ENCODE measurements at places on chromosomes 12 and 14.

- no peak for ATAC-seq
These were observed 153.6 kb downstream of the KTN1 start for GRCh38 chr14:55733599-55733998.

- ATAC-seq = no peak
These were observed 42.4 kb upstream of the BDKRB2 start for GRCh38 chr14:96162265-96162664.

DNA sequence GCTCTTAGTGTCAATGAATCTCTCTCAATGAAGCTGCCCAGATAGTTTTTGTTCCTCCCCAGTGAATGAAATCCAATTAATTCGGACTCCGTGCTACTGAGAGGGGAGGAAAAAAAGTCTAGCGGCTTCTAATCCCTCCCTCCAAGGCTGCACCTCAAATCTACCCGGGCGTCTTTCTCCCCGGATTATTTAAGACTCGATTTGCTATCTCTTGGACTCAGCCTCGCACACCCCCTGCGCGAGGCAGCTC, 134 bp downstream of the DUSP6 start:
- no peak for ATAC-seq

- no peak for ATAC-seq
These were observed 70.4 kb downstream of the RCOR1 start for GRCh38 chr14:102662636-102663430.

GRCh38 chr14:74886001-74886400, 4.3 kb downstream of the DLST start:
- ATAC-seq = no peak

DNA sequence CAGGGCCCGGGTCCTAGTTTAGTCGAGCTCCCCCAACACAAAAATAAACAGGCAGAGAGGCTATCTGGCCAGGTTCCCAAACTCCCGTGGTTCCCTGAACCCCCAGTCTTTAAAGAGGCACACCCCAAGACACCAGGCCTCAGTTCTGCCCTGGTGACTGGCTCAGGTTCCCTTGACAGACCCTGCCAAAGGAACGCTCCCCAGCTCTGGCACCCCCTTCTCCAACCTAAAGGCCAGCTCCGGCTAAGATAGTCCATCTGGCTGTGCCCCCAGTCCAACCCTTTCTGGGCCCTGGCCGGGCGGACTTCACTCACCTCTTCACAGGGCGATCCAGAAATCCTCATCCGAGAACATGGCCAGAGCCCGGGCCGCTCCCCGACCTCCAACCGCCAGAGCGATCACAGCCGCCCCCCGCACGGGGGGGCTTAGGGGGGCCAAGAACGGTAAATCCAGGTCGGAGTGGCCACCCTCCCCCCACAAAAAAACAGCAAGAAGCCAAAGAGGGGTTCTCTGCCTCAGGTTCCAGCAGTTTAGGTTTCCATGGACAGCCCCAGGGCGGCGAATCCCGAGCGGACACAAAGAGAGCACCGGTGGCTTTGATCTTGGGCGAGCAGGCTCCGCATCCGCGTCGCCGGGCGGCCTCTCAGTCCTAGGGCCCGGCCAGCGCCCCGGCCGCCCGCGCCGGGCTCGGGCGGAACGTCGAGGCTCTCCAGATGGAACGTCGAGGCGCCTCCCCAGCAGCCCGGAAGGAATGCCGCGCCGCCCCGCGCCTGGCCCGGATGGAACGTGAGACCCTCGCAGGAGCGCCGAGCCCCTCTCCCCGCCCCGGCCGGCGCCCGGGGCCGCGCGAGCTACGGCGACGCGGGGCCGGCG, 1.1 kb downstream of the KMT2D start:
- peak; percentile 24 for ATAC-seq

GRCh38 chr12:52837413-52837741, 3.3 kb upstream of the KRT79 start:
- peak; percentile 63 for ATAC-seq

- ATAC-seq = no peak
These were observed 24.8 kb upstream of the PCED1B start for GRCh38 chr12:47054659-47055058.

DNA sequence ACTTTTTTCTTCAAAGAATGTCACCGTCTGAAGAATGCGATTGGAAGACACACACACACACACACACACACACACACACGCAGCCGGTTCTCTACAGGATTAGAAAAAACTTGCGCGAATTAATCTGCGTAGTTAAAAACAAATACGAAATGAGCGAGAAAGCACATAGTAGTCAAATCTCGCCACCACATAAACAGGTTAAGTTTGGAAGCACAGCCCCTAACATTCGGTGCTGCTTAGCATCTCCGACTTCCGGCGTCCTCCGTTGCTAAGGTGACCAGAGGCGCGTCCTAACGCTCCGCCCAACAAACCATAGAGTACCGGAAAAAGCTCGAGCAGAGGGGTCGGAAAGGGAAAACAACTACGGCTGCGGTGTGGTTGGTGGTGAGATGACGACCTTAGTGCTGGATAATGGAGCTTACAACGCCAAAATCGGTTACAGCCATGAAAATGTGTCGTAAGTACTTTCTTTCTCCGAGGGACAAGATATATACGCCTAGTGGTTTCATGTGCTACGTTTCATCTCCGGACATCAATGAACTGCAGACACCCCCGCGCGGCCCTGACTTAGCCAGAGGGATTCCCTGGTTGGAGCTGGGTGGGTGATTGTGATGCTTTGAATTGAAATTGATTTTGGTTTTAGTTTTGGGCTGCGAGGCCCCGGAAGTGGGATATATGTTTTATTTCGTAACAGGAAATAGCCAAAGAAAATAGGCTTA, at the start of gene ACTR6:
TSS of gene ACTR6 (plus strand) at position 353 of the 719 bp plus-strand sequence. CDS start at position 390, 37 bp downstream.
- peak; percentile 98 for ATAC-seq

GRCh38 chr14:101063121-101063520, 159.6 kb upstream of the RTL1 start:
- ATAC-seq = no peak

- no peak for ATAC-seq
These were observed 198.6 kb upstream of the DIO3 start for GRCh38 chr14:101362529-101363260.

- no peak for ATAC-seq
These were observed 723.7 kb downstream of the C12orf50 start for GRCh38 chr12:87305481-87305880.

- ATAC-seq = no peak
These were observed 49.4 kb upstream of the WSCD2 start for GRCh38 chr12:108079721-108080120.

DNA sequence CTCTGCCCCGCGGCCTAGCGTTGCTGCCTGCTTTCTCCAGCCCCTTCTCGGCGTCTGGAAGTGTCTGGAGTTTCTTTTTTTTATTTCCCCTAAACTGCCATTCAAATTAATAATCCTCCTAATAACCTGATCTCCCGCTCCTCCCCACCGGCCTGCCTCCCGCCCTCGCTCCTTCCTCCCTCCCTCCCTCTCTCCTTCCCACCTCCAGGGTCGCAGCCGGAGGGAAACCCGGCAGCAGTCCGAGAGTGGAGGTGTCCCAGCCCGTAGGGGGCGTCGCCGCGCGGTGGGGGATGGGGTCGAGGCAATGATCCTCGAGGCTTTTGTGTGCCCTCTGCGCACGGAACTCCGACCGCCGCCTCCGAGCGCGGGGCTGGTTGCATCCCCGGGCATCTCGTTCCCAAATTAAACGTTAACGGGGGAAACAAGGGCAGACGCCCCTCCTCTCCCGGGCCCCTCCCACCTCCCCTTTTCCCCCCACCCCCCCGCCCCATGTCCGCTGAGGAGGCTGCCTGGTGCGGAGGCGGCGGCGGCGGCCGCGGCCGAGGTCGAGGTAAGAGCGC, 1.0 kb upstream of the SOCS2 start:
- ATAC-seq = peak; percentile 4

GRCh38 chr14:100654025-100654813, 67.0 kb upstream of the BEGAIN start:
- no peak for ATAC-seq

DNA sequence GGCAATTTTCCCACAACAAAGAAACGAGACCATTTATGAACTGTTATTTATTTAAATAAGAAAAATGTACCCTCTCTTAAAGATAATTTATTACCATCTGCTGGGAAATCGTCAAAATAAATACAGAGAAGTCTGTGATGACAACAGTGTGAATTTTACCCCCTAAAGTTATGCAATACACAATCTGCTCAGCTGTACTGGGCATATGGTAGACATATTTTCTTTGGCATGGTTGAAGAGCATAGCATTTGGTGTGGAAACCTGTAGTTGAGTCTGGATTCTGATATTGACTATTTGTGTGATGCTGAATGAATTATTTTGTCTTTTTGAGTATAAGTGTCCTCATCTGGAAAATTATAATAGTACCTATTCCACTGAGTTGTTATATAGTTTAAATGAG, 60.0 kb downstream of the CFAP54 start:
- no peak for ATAC-seq

DNA sequence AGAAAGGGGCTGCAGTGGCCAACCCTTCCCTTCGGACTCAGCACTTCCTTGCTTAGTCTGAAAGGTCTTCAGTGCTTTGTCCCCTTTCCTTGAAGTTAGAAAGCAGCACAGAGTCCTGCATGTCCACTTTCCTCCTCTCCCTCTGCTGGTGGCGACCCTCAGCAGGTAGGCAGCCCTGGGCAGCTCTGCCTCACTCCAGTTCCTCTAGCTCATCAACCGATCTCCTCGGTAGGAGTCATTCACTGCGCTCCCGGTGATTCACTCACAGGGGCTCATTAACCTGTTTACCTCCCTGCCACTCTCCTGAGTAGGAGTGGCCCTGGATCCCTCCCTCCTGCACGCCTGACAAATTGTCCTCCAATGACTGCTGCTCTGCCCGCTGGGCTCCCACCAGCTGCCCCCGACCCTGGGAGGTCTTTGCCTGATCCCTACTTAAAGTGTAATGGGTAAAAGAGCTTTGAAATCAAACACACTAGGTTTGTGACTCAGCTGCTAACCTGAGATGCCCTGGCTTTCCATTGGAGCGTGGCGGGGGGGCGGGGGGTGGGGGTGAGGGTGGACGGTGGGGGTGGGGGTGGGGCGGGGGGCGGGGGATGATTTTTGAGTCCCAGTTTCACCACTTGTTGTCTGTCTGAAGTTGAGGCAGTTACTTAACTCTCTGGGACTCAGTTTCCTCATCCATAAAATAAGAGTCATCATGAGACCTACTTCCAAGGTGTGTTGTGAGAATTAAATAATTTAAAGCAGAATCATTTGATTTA, 4.2 kb downstream of the SCNN1A start:
- ATAC-seq = peak; percentile 63

GRCh38 chr14:68947802-68948201, 31.3 kb downstream of the ACTN1 start:
- ATAC-seq = peak; percentile 71
